Large intestine (tissue), 12 donors: ENCODE measurements at places on chromosomes 11 and 22.

DNA sequence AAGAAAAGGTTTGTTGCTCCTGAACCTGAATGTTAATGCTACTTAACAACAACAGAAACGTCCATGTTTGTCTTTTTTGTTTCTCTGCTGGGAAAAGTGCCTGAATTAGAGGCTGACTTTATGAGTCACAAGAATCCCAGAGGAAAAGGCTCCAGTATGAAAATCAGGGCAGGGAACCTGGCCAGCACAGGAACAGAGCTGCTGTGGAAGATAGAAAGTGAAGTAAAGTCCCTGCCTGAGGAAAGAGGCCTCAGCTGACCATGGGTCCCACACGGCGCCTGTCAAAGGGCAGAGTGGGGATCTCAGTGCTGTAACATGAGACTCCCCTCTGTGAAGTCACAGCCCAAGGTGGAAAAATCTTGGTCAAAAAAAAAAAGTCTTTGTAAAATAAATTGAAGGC lies 632.3 kb upstream of the CCDC90B start:
- H3K4me1 ChIP-seq, result no peaks in the 10 kb centered on the region
- no peak for DNase-seq
- H3K27me3 ChIP-seq, result no peaks in the 10 kb centered on the region
- no peak overlapping the region for H3K27ac ChIP-seq
- no peak overlapping the region for H3K4me3 ChIP-seq

GRCh38 chr22:30210235-30210909 lies 36.2 kb downstream of the LIF start:
- no peaks in the 10 kb centered on the region for H3K36me3 ChIP-seq
- H3K27me3 ChIP-seq, result peaks cover 1% of the 10 kb centered on the region
- peaks cover 21% of the 10 kb centered on the region for H3K4me1 ChIP-seq
- no peak overlapping the region for H3K27ac ChIP-seq
- DNase-seq, result no peak

DNA sequence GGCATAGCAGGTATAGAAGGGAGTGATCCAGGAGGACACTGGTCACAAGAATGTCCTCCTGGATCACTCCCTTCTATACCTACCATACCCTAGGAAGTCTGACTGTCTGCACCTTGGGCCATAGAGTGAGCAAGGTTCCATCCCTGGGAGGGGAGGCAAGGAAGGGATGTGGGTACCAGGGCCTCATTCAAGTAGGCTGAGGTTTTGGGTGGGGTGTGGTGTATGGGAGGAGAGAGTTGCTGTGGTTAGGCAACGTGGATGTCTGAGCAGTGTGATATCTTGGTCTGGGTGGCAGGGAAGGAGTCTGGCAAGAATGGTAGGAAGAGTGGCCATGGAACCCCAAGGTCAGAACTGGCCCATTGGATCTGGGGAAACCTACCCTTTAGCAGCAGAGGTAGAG lies 13.2 kb downstream of the PPFIBP2 start:
- no peak overlapping the region for H3K4me3 ChIP-seq
- no peaks in the 10 kb centered on the region for H3K27me3 ChIP-seq
- no peaks in the 10 kb centered on the region for H3K36me3 ChIP-seq

GRCh38 chr22:28064920-28065319 lies 145.9 kb upstream of the PITPNB start:
- no peaks in the 10 kb centered on the region for H3K4me1 ChIP-seq
- H3K36me3 ChIP-seq, result no peaks in the 10 kb centered on the region
- no peak overlapping the region for H3K4me3 ChIP-seq
- peak overlapping the region; percentile 39 for H3K27ac ChIP-seq
- H3K27me3 ChIP-seq, result no peaks in the 10 kb centered on the region

DNA sequence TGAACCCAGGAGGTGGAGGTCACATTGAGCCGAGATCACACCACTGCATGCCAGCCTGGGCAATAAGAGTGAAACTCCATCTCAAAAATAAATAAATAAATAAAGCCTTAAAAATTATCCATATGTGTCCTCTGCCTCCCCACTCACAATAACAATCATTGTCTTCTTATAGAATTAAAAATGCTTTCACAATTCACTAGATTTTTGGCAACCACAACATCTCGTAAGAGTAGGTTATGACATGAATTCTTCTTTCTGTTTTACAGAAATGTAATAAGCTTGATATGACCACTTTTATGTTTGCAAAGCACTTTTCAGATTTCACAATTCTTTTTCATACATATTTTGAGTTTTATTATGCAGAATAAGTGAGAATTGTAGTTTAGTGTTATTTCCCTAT lies 54.5 kb upstream of the HSPA8 start:
- H3K4me3 ChIP-seq, result no peak overlapping the region
- H3K27me3 ChIP-seq, result no peaks in the 10 kb centered on the region
- H3K4me1 ChIP-seq, result no peaks in the 10 kb centered on the region

DNA sequence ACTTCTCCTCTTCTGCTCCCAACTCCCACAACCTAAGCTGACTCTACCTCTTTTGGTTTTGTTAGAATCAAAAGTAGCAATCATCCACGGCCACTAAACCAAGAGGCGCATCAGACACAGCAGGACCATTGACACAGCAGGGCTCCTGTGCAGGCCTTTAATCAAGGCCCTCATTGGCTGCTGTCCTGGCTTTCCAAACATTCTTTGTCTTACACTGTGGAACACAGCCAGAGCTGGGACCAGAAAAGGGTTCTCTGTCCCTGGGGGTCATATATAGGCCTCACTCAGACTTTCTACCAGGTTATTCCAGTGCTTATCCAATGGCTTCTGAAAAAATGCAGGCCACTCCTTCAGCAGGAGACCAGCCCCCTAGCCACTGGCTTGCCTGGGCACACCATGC lies 212.7 kb upstream of the NTM start:
- H3K4me1 ChIP-seq, result no peaks in the 10 kb centered on the region
- H3K27me3 ChIP-seq, result no peaks in the 10 kb centered on the region
- H3K4me3 ChIP-seq, result no peak overlapping the region
- no peaks in the 10 kb centered on the region for H3K36me3 ChIP-seq

DNA sequence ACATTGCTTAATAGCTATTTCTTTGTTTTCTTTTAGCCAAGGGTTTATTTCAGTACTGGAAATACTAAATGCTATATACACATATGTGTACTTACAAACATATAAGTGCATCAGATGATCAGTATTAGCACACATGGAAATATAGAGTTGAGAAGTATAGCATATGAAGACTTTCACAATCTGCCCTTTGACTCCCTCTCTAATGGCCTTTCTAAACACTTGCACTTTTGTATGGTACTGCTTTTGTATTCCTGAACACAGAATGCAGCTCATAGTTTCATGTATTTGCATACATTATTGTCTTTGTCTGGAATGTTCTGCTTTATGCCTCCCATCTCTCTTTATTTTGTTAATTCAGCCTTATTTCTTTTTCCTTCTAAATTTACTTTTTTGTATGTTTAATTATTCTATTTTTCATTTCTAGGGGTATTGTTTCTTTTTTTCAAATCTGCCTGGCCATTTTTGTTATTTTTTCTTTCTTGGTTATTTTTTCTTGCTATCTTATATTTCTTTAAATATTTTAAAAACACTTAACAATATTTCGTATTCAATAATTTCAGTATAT lies 28.8 kb downstream of the ACER3 start:
- H3K27me3 ChIP-seq, result no peaks in the 10 kb centered on the region
- H3K4me1 ChIP-seq, result no peaks in the 10 kb centered on the region
- peak; percentile 83 for DNase-seq
- H3K36me3 ChIP-seq, result no peaks in the 10 kb centered on the region

GRCh38 chr22:37664249-37665101 lies 6.0 kb downstream of the PDXP start:
- H3K4me3 ChIP-seq, result no peak overlapping the region
- H3K36me3 ChIP-seq, result peaks cover 34% of the 10 kb centered on the region
- no peak for DNase-seq
- peaks cover 26% of the 10 kb centered on the region for H3K4me1 ChIP-seq
- H3K27me3 ChIP-seq, result no peaks in the 10 kb centered on the region
- H3K27ac ChIP-seq, result no peak overlapping the region

- DNase-seq, result no peak
- no peak overlapping the region for H3K27ac ChIP-seq
- no peaks in the 10 kb centered on the region for H3K27me3 ChIP-seq
- H3K36me3 ChIP-seq, result no peaks in the 10 kb centered on the region
- H3K4me1 ChIP-seq, result no peaks in the 10 kb centered on the region
- H3K4me3 ChIP-seq, result no peak overlapping the region
These were observed 83.5 kb upstream of the NARS2 start for GRCh38 chr11:78657968-78658839.

DNA sequence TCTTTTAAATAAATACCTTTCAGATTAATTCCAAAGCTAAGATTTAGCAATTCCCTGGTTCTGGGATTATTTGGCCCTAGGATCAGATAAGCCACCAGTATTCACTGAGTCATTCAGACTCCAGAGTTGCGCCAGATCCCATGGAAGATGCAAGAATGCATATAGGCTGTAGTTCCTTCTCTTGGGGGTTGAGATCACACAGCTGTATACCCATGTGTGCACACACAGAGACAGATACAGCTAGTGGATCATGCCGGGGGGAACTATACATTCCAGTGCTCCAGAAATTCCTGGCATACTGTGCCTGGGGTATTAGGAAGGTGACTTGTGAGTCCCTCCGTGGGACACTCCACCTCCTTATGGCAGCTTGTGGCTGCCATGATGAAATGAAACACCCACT lies 75.4 kb downstream of the ZBTB16 start:
- peaks cover 9% of the 10 kb centered on the region for H3K4me1 ChIP-seq
- DNase-seq, result no peak
- H3K27ac ChIP-seq, result no peak overlapping the region

DNA sequence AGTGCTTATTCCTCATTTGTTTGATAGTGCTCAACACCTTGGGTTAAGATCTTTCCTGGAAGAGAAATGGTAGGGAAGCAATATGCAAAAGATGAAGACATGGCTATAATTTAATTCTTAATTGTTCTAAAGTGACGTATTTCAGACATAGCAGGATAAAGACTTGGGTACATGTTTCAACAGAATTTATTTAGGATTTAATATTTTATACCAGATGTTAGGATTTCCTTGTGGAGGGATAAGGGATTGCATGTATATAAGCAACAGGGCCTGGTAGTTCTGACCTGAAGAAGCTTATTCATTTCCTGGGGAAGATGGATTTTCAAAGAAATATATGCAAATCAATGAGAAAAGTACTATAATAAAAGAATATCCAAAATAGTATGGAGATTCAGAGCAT lies 163.8 kb downstream of the FAT3 start:
- H3K27me3 ChIP-seq, result no peaks in the 10 kb centered on the region
- DNase-seq, result no peak
- H3K27ac ChIP-seq, result no peak overlapping the region
- no peaks in the 10 kb centered on the region for H3K36me3 ChIP-seq
- no peaks in the 10 kb centered on the region for H3K4me1 ChIP-seq

DNA sequence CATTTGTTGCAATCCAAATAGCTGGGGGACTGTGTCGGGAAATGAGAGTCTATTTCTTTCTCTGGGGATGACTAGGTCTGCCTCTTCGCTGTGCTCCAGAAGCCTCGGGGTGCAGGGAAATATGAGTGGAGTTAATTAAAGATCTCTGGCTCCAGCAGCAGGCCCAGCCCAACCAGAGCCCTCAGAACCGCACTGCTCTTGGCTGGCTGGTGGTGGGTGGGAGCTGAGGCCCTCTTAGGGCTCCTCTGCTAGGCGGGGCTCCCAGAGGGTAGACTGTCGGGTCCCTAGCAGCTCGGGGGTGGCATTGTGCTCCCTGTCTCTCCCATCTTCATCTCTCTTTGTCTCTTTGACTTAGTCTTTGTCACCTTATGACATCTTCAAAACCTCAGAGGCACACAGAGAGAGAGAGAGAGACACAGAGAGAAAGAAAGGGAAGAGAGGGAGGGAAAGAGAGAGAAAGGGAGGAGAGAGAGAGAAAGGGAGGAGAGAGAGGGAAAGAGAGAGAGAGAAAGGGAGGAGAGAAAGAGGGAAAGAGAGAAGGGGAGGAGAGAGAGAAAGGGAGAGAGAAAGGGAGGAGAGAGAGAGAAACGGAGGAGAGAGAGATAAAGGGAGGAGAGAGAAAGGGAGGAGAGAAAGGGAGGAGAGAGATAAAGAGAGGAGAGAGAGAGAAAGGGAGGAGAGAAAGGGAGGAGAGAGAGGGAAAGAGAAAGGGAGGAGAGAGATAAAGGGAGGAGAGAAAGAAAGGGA lies 20.2 kb downstream of the MPPED1 start:
- H3K36me3 ChIP-seq, result no peaks in the 10 kb centered on the region
- H3K27ac ChIP-seq, result no peak overlapping the region
- H3K4me1 ChIP-seq, result no peaks in the 10 kb centered on the region
- DNase-seq, result no peak

DNA sequence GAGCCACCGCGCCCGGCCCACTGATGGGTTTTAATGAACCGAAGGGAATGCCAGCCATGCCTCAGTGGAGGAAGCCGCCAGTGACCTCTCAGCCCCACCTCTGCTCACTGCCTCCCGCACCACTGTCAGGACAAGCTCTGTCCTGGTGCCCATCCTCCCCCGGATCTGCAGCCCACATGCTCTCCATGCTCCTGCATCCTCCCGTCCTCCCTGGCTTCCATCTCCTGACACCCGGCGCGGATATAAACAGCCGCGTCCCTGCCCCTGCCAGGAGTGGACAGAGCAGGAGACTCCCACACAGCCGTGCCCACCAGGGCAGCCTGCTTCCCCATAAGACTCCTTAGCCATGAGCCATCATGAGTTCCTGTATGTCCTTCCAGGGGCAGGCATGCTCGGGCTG lies 26.9 kb downstream of the MACROD1 start:
- H3K27me3 ChIP-seq, result no peaks in the 10 kb centered on the region
- no peaks in the 10 kb centered on the region for H3K4me1 ChIP-seq
- no peak for DNase-seq
- no peaks in the 10 kb centered on the region for H3K36me3 ChIP-seq
- H3K4me3 ChIP-seq, result no peak overlapping the region
- no peak overlapping the region for H3K27ac ChIP-seq

DNA sequence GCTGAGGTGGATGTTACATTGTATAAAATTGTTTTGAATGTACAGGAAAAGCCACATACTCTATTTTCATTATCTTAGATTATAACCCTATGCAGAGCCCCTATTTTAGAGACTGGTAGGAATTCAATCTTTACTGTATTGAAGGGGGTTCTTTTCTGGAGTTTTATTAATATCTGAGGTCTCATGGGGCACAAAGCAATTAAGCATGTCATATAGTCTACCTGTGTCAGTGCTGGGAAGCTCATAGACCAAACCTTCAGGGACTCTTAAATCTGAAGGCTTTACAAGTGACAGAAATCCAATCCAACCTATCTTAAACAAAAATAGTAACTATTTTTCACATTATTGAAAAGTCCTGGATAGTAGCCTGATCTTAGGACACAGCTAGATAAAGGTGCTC lies 733.7 kb downstream of the NELL1 start:
- DNase-seq, result no peak
- no peaks in the 10 kb centered on the region for H3K36me3 ChIP-seq
- H3K4me3 ChIP-seq, result no peak overlapping the region
- H3K4me1 ChIP-seq, result no peaks in the 10 kb centered on the region
- no peaks in the 10 kb centered on the region for H3K27me3 ChIP-seq

GRCh38 chr11:14612694-14613093 lies 30.9 kb upstream of the PDE3B start:
- H3K27me3 ChIP-seq, result no peaks in the 10 kb centered on the region
- peaks cover 28% of the 10 kb centered on the region for H3K4me1 ChIP-seq
- H3K27ac ChIP-seq, result peak overlapping the region; percentile 30
- peak; percentile 67 for DNase-seq
- no peak overlapping the region for H3K4me3 ChIP-seq
